Iris pigment epithelial cell (primary cell): ENCODE measurements at places on chromosomes 16 and 17.

DNA sequence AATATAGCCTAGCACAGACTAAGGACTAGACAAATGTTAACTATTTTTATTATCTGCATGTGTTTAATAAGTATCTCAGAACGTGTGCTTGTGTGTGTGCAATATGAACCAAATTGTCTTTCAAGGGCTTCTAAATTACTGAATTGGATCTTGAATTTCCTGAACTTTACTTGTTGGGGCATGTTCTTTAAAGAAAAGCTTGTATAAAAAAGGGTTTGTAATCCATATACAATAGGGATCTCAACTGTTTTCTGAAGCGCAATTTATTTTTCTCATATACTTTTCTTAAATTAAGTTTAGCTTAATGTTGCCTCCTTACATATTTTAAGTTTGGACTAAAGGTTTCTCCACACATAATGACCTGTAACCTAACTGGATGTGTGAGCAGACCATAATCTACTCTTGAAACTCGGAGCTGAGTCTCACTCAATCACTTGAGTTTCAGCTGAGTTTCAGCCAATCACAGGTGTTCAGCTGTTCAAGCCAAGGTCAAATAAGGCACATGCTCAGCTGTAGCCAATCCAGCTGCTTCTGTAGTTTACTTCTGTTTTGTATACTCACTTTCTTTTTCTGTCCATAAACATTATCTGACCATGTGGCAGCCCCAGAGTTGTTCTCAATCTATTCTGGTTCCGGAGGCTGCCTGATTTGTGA lies 72.3 kb downstream of the CDK5R1 start:
- no peak for DNase-seq

GRCh38 chr17:16215002-16215272 lies 397 bp downstream of the NCOR1 start:
- DNase-seq: no peak

- DNase-seq: no peak
These were observed 1.9 kb downstream of the CDH13 start for GRCh38 chr16:82628711-82629110.

GRCh38 chr17:4751932-4752331 lies 12.2 kb upstream of the CXCL16 start:
- DNase-seq: peak; percentile 26

DNA sequence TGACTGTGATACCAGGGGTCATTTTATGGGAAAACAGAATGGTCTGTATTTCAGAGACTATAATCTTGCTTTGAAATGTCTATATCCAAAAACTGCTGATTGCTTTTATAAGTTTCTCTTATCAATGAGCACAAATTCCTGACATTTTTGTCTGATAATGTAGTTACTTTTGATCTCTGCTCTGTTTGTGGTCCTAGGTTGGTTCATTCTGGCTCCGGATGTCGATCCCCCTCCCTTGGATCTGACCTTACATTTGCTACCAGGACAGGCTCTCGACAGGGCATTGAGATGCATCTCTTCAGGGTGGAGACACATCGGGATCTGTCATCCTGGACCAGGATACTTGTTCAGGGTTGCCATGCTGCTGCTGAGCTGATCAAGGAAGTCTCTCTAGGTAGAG lies 27.3 kb upstream of the VPS4A start:
- no peak for DNase-seq

- DNase-seq: no peak
These were observed 21.9 kb upstream of the CACNG1 start for GRCh38 chr17:67022451-67022810.

DNA sequence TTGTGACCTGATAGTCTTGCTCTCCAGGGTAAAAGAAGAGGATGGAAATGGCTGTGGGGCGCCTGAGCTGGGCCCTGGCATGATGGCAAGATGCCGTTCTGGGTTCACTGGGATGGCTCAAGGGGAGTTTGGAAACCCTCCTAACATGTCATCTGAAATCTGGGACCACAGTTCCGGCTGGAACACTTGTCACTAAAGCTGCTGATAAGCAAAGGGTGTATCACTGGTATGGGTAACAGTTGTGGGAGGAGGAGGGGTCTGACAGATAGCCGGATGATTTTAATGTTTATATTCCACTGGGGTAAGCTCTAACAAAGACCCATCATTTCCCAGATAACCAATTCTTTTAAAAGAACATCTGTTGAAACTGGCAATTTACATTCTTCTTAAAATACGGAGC lies 390.2 kb downstream of the WWOX start:
- DNase-seq: no peak

GRCh38 chr17:9928601-9929333 lies 23.7 kb upstream of the RCVRN start:
- DNase-seq: peak; percentile 83

DNA sequence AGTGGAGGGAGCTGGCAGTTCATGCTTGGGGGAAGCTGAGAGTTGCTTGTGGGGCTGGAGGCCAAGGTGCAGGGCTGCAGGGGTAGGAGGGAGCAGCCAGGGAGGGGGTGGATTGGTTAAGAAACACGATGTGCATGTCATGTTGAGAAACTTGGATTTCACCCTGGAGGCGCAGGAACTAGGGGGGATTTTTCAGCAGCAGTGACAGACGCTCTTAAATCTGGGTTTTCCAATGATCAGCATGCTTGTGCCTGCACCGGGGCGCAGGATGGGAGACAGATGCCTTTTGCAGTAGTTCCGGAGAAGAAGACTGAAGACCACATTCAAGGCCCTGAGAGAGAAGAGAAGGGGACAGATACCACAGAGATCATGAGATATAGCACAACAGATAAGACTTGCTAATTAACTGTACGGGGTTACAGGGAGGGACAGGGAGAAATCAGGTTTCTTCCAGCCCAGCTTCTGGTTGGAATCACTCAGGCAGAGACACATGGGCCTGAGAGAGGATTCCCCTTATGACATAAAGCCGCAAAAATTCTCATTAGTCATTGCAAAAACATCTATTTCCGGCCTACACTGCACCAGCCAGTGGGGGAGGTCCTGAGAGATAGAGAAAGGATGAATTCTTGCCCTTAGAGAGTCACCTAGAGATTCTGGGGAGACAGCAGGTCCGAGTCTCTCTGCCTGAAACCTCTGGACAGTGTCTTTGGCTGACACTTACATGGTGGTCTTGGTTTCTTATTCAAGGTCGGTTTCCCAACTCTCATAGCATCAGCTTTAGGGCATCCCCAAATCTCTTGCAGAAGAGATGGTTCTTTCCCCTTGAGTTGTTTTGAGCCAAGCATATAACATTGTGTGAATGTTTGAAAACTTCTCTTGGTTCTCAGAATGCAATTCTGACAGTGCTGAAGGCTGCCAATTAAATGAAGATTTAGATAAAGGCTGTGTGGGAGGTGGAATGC lies 27.1 kb downstream of the CDH13 start:
- DNase-seq: peak; percentile 96

DNA sequence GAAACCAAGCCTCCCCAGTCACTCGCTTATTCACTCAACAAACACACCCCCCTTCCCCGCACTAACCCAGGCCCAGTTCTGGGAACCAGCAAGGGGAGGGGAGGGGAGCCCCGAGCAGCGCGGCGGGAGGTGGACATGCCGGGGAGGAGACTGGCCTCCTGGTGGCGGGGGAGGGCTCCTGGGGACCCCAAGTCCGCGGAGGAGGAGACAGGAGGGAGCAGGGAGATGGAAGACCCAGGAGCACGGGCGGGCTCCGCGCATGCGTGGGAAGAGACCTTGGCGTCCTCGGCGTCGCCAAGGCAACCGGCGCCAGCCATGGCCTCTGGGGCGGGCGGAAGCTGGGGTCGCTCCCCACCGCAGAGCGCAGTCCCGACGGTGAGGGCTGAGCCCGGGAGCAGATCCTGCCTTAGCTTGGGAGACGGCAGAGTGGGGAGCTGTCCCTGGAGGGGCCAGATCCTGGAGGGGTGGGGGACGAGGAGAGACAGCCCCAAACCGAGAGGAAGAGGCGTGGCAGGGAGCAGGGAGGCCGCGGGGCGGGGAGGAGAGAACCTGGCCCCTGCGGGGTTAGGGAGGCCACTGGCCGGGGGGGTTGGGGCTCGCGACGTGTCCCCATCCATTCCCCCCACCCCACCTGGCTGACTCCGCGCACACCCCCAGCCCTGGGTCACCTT lies at the start of gene PRR29:
TSS of gene PRR29 (plus strand) at position 302 of the 671 bp plus-strand sequence. CDS start at position 316, 14 bp downstream.
- DNase-seq: peak; percentile 31

GRCh38 chr17:51941272-51941671 lies 217.2 kb downstream of the CA10 start:
- no peak for DNase-seq

- DNase-seq: no peak
These were observed 8.6 kb upstream of the CDH1 start for GRCh38 chr16:68728523-68728922.

DNA sequence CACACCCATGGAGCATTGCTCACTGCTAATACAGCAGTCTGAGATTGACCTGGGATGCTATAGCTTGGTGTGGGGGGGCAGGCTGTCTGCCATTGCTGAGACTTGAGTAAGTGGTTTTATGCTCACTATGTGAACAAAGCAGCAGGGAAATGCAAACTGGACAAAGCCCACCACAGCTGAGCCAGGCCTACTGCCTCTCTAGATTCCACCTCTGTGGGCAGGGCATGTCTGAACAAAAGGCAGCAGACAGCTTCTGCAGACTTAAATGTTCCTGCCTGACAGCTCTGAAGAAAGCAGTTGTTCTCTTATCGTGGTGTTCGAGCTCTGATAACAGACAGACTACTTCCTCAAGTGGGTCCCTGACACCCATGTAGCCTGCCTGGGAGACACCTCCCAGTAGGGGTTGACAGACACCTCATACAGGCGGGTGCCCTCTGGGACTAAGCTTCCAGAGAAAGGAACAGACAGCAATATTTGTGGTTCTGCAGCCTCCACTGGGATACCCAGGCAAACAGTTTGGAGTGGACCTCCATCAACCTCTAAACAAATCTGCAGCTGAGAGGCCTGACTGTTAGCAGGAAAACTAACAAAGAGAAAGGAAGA lies 2204.8 kb downstream of the TP53TG3F start:
- no peak for DNase-seq

- DNase-seq: no peak
These were observed 51.0 kb upstream of the WSB1 start for GRCh38 chr17:27242951-27243350.

- no peak for DNase-seq
These were observed 17.9 kb downstream of the IGFBP4 start for GRCh38 chr17:40460968-40461731.

GRCh38 chr16:84182104-84182503 lies 4.8 kb downstream of the TAF1C start:
- DNase-seq: no peak
